Activated CD4-positive, alpha-beta memory T cell treated with anti-CD3 and anti-CD28 coated beads, Interleukin-2, amount 10 ng/mL, durations not matched to agents 7 days and 5 days (primary cell): ENCODE measurements at places on chromosomes 4 and X. TPM values are rescaled to one million over a fixed set of nuclear protein-coding genes. Genes with fewer than 3 reads are reported as not detected.

DNA sequence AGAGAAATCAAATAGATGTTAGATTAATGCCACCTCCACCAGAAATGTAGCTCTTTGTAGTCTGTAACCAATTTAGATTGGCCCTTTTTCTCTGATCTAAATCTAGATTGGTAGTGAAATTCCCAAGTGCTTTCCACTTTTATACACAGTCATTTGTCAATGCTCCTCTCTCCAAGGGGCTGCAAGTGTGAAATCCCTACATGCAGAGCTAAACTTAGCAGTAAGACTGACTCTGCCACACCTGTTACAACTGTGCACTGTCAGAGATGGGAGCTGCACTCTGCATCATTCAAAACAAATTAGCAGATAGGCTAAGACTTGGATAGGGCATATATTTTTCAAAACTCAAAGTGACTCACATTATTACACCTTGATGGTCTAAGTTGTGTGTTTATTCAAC, 9.1 kb downstream of the SERTM2 start:
- no peak for DNase-seq

The WDFY3 gene
- 1.4 TPM for total RNA-seq

DNA sequence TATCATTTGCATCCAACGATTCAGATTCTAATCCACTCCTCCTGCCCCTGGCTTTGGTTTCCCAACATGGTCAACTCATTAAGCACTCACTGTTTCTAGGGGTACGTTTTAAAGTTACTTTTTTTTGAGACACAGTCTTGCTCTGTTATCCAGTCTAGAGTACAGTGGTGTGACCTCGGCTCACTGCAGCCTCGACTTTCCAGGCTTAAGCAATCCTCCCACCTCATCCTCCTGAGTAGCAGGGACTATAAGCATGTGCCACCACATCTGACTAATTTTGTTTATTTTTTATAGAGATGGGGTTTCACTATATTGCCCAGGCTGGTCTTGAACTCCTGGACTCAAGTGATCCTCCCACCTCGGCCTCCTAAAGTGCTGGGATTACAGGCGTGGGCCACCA, 48.9 kb downstream of the TMEM156 start:
- no peak for DNase-seq

GRCh38 chrX:23195761-23196160, 138.9 kb upstream of the PTCHD1 start:
- DNase-seq = no peak

DNA sequence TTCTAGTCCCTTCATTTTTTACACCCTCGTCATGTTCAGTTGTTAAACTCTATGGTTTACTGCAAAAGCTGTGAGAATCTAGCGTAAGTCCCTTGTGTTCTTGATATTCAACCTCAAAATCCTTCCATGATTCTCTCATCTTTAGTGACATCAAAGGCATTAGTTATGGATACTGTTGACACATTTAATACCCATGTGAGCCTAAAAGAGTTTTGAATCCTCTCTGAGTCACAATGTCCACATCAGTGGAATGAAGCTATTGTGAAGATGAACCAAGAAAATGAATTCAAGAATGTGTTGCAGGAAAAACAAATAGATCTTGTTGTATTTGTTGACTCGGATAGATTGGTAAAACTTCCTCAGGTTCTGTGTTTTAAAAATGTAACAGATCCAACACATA, 394.7 kb upstream of the ATOH1 start:
- no peak for DNase-seq

DNA sequence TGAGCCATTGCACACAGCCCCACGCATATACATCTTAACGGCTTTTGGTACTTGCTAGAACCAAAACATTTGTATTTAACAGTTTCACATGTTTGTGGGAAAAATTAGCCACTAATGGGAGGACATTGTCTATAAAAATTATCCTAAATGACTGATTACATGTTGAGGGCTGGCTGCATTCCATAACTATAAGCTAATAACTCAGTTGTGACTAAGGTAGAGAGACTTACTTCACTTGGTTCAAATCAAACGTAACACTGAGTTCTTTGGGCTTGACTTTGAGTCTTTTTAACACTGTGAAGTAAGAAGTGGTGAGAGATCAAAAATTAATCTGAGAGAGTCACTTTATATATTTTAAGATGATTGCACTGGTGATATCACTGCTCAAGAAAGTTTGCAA, 47.9 kb upstream of the PGRMC2 start:
- DNase-seq = no peak

DNA sequence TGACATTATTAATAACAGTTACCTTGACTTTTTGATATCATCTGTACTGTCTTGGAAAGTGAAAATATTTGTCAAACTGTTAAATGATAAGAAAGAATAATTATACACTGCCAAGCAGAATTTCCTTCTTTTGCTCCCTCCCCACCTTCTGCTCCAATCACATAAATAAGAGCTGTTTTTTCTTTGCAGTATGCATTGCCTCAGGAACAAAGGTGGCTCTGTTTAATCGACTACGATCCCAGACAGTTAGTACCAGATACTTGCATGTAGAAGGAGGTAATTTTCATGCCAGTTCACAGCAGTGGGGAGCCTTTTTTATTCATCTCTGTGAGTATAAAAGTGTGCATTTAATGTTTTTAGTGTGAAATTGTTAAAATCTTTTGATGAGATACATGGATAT, 66.1 kb downstream of the CCKAR start:
- no peak for DNase-seq

- DNase-seq = no peak
Observed at GRCh38 chr4:80142394-80143306, 54.7 kb upstream of the PRDM8 start.
